ENCODE measurements at places on chromosomes 2 and 18.
A peak's percentile ranks its signal among the peaks of the same experiment; 100 is the strongest.

- DNase-seq, result no peak
Measured at GRCh38 chr2:68141875-68142274, 15.8 kb upstream of the PNO1 start.

DNA sequence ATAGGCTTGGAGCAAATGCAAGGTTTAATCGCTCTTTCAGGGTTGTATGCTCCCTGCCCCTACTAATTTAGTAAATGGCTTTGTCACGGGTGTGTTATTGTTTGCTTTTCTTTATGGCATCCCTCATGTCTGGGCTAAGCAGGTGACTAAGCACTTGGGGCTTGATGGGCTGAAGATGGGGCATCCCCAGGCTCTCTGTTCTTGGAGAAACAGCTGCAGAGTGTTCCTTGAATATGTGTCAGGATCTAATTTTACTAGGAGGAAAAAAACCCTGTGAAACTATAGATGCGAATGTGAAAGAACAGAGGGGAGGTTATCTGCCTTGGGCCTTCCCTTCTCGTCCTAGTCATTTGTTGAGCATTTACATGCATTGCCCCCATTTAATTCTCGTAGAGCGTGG, 94.7 kb upstream of the TAF1B start:
- DNase-seq, result no peak

DNA sequence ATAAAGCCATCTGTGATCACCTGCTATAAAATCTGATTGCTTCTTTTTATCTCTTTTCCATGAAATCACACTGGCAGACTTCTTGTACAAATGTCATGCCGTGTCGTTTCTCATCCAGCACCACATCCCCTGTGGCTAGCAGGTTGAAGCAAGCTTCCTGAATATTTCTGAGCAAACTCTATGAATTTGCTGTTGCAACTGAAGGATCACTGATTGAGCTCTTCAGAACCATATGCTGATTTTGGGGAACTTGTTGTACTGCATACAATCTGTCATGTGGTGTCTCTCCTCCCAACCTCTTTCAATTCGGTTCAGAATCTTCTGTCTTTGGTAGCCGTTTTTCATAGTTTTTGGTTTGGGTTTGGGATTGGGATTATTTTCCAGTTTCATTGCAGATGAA, 57.7 kb upstream of the RBMS1 start:
- DNase-seq, result no peak

DNA sequence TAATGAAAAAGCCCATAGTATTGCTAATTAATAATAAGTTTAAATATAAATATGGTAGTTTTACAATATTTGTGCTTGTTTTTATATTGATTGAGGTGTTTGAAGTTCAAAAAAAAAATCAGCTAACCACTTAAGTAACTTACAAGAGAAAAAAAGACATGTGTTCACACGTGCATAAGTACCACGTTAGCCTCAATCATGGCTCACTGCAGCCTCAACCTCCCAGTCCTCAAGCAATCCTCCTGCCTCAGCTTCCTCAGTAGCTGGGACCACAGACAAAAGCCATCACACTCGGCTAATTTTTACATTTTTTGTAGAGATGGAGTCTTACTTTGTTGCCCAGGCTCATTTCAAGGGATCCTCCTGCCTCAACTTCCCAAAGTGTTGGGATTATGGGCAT, 19.4 kb downstream of the MGAT4A start:
- no peak for DNase-seq

GRCh38 chr2:47271054-47272000, 116.2 kb upstream of the STPG4 start:
- DNase-seq, result no peak

DNA sequence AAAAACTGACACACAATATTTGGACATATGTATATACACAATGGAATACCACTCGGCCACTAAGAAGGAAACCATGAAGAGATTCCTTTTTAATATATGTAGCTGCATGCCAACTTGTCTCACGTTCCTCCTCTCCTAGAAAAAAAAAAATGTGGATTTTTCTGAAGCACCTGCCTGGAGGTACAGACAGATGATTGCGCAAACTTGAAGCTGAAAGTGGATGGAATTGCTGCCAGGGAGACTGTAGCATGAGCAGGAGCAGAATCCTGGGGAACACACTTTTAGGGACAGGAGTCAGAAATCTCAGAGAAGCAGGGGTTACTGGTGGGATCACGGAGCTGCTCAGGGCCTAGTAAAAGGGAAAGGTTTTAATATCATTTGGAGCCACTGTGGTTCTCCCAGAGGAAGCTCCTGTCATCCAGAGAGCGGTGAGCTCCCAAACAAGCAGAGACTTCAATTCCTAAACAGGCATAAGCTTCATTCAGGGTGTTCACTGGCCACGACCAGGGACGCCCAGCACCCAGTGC, 640 bp upstream of the SPR start:
- DNase-seq, result no peak

DNA sequence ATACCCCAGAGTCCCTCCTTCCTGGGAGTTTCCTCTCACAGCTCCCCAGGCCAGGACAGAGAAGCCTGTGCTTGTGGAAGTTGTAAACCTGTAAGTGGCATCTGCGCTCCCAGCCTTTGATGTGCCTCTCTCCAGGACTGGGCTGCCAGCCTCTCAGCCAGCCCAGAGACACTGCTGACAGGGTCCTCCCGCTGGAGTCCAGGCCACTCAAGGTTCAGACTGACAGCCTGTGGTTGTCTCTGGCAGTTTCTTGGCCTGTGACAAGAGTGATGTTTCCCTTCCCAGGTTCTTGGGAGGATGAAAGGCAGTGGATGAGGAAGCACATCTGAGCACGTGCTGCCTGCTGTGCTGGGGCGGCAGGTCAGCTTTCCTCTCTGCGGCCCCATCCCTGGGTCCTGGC, 3.0 kb downstream of the SLC35F6 start:
- no peak for DNase-seq

GRCh38 chr2:68835621-68836020, 35.6 kb downstream of the BMP10 start:
- no peak for DNase-seq

DNA sequence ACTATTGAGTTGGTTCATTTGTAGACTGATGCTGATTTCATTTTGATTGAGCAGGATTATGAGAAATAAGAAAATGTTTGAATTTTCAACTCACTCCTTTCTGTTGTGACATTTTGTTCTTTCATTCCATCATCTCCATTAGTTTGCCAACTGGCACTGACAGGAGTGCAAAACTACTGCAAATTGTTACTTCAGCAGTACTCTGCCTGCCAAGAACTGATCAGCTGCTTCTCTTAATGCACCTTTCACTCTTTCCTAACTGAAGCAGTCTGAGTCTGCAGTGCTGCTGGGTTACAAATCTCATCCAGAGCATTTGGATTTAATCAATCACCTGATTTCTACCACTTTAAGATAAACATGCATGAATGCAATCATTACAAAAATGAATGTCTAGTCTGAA, 70.9 kb downstream of the TMEFF2 start:
- DNase-seq, result no peak

DNA sequence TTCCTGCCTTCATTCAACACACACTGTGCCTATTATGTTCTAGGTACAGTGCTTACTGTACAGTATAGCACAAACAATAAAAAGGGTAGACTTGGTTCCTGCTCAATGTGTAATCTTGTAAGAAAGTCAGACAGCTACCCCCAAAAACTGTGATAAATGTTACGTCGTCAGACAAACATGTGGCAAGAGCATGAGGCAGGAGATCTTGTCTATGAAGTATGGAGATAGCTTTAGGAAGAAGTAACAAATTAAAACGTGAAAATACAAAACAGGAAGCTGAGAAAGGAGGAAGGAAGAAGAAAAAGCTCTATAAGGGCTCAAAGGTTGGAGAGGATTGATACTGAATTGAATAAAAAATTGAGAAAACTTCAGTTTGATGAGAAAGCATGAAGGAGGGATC, 276.2 kb upstream of the HNRNPA3 start:
- no peak for DNase-seq

GRCh38 chr18:68354176-68354575, 360.7 kb downstream of the TMX3 start:
- no peak for DNase-seq

GRCh38 chr2:45874344-45874743, 222.9 kb downstream of the PRKCE start:
- DNase-seq, result no peak

DNA sequence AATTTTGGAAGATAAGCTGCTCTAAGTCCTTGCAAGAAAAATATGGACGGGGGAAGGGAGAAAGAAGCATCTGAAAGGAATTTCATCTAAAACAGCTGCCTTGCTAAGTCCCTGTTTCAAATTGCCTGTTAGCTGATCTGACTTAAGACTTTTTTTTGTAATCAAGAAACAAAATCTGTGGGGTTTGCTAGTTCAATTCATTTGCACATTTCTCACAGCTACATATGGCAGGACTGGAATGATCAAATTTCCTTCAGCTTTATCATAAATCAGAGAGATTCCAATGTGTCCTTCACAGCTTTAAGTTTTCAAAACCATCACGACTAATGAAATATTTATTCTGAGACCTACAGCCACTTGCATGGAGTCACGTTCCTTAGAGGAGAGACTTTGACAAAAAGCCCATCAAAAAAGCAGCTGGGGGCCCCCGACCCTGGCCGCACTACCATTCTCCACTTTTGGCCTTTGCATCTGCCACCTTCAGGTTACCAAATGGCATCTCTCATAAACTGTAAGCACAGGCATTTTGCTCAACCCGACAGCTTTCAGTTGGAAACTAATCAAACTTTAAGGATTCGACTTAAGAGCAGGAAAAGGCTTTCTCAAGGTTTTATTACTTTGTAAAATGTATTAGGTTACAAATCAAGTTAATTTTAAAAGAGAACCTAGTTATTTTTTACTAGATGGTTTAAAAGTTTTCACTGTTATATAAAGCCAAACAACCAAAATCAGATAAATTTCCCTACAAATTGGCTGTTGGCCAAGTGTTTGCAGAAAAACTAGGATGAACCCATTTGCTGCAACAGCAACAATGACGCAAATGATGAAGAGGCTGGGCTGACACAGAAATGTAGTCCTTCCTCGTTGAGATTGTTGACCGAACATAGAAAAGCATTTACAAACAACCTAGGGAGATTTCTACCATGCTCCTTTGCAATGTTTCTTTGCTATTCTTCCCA, 100.4 kb upstream of the RND3 start:
- no peak for DNase-seq

- peak; percentile 12 for DNase-seq
Measured at GRCh38 chr2:127676906-127677305, 1.6 kb upstream of the LIMS2 start.

DNA sequence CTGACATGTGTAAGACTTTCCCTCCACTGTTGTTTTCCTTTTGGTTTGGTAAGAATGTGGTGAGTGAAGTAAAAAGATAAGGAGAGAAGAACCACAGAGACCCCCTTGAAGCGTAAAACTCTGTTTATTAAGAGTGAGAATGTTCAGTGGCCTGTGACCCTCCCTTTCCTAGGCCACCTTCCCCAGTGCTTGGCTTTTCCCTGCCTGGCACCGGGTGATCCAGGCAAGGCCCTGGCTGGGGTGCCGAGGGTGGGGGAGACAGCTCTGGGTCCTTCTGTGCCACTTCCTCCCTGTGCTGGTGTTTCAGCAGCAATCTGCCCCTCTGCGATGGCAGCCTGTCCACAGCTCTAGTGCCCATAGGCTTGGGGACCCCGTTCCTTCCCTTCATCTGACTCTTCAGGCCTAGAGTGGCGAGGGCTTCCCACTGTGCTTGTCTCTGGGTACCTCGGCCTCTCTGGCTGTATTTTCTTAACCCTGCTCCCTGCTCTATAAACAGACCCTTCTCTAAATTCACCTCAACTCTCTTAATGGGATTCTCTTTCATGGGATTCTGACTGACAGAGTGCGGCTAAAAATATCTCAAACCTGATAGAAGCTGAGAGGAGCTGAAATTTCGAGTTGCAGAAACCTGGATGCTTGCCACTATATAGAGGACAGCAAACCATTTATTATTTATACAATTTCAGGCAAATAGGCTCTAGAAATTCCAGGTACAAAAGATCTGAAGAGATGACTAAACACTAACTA, 461.0 kb downstream of the DLGAP1 start:
- no peak for DNase-seq

DNA sequence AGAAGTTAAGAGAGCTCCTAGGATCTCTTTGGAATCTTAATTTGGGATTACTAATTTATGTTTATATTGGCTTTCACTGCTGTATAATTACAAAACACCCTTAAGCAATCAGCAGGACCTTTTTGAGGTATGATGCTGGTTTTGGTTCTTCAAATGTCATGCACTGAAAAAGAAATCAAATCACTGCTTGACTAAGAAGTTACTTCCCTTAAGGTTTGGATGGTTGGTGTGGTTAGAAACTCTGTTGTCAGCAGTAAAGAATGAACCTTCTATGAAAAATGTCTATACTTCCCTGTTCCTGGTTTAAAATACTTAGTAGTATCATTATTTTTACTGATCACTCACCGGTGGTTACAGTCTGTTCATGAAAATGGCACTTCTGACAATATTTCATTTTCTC, 5.5 kb downstream of the COLEC12 start:
- DNase-seq, result no peak

- no peak for DNase-seq
Measured at GRCh38 chr2:42138163-42139015, 30.8 kb upstream of the EML4 start.

GRCh38 chr2:10157293-10157692, 34.8 kb downstream of the RRM2 start:
- peak; percentile 50 for DNase-seq

DNA sequence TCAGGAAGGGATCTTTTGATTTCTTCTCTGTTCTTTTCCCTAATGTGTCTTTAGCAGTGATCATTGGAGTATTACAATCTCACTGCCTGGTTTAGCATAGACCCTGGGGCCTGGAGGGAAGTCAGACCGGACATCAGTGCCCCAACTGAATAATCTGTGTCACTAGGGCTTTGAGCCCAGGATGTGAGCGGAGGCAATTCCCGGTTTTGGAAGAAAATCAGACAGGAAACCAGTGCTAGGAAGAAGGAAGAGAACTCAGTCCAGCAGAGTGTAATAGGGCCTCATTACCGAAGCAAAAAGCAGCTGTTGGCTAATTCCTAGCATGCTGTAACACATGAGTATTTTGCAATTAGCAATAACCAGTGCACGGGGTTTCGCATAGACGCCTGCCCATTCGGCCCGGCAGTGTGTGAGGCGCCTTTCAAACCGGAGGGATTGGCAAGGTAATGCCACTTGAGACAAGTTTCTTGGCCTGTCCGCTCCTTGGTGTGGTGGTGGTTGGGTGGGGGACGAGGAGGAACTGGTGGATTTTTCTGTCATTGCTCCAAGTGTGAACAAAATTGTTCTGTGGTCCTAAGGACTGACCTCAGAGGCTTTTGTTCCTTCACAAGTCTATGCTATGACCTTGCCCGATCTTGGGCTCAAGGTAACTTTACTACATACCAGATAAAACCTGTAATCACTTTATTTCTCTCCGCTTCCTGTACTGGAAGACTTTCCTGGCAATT, 2.8 kb downstream of the FOSL2 start:
- DNase-seq, result no peak

- no peak for DNase-seq
Measured at GRCh38 chr2:230266638-230267037, 41.1 kb downstream of the SP140 start.
